ENCODE measurements at places on chromosomes 12 and 14. TPM values are rescaled to one million over a fixed set of nuclear protein-coding genes. Genes with fewer than 3 reads are reported as not detected.

DNA sequence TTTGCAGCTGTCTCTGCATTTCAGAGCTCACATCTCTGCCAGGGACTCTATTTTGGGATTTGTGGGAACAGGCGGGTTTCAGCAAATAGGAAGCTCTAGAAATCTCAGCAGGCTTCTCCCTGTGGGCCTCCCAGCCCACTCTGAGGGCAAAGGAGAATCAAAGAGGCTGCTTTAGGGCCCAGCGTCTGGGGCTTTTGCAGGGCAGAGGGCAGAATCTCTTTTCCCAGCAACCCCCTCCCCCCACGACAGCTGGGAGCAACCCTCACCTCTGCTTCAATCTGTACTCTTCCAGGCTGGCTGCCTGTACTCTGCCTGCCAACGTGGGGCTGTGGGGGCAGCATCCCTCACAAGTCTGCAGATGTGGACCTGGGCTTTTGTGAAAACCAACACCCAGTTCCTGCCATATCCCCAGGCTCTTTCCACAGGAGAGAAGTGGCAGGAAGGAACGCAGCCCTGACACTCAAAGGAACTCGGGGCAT is 529.6 kb upstream of the TBX3 start:
- DNase-seq = no peak

GRCh38 chr12:120928864-120929652 is 24.9 kb upstream of the SPPL3 start:
- no peak for DNase-seq

- DNase-seq = no peak
Observed at GRCh38 chr12:11895421-11896078, 175.2 kb upstream of the BCL2L14 start.

- no peak for DNase-seq
Observed at GRCh38 chr12:99523853-99524252, 123.7 kb upstream of the GARIN6 start.

DNA sequence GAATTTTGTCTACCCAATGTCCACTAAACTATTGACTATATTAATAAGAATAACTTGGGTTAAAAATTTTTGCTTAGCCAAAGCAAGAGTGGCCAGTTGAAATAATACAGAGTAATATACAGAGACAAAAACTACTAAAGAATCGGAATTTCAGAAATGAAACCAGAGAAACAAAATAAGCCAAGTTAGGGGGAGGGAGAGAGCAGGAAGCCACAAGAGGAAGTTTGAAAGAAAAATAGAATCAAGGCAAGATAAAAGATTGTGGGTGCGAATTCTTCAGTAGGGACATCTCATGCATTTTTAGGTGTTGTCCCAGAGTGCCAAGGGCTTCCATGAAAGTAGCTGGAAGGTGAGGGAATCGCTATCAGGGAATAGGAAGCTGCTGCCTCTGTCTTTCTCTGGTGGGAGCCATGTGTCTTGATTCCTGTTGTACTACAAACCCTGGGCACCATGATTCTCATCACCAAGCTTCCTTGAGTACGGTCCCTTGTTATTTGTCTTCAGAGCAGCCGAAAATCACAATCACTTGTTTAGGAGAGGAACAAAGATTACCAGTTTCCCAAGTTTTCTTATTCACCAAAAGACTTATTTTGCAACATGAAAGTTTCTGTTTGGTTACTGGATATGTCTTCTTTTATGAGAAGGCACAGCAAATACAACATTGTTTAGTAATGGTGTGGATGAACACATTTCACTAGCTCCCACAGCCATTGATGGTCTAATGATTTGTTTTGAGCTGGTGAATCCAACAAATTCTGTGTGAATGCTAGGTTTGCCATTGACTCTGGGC is 16.7 kb downstream of the NEUROD4 start:
- no peak for DNase-seq

DNA sequence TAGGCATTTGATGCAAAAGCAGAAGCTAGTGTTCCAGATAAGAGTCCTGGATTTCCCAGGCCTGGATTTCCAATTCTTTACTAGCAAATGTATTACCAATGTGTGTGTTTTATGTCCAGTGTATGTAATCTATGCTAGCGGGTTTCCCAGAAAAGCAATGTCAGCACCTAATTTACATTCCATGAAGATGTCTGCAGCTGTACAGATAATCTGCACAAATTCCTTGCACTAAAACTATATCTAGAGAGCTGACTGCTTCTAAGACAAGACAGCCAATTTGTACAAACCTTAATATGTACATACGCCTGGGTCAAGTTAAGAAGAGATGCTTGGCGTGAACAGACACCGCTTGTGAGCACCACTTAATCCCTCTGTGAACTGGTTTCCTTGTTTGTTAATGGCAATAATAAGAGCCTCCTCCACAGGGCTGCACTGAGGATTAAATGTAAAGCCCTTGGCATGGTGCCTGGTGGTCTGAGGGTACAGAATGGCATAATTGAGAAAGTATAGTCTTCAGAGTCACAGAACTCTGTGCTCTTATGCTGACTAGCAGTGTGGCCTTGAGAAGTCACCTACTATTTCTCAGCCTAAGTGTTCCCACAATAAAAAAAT is 185.6 kb downstream of the EPS8 start:
- DNase-seq = no peak

DNA sequence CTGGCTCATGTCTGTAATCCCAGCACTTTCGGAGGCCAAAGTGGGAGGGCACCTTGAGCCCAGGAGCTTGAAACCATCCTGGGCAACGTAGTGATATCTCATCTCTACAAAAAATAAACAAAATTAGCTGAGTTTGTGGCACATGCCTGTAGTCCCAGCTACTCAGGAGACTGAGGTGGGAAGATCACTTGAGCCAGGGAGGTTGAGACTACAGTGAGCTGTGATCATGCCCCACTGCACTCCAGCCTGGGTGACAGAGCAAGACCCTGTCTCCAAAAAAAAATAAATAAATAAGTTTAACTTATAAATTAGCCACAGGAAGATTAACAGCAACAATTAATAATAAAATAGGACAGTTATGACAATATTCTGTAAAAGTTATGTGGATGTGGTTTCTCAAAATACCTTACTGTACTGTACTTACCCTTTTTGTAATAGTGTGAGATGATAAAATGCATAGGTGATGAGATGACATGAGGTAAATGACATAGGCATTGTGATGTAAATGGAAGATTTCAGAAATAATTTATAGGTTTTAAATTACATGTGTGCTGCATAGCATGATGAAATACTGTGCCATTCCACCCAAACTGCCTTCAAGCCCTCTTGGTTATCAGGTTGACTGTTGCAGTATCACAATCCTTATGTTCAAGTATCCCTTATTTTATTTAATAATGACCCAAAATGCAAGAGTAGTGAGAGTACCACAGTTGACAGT is 22.0 kb downstream of the USP15 start:
- DNase-seq = no peak

GRCh38 chr14:38256533-38256840 is 594 bp upstream of the CLEC14A start:
- no peak for DNase-seq

- DNase-seq = no peak
Observed at GRCh38 chr12:106865683-106866082, 90.0 kb upstream of the TMEM263 start.

Gene CDCA3
- 8.3 TPM for total RNA-seq

Gene RILPL1
- 12.1 TPM for total RNA-seq

Gene RFC5
- total RNA-seq = 13.7 TPM
